Tibial nerve (tissue), 4 donors: ENCODE measurements at places on chromosomes 1 and 21. TPM values are rescaled to one million over a fixed set of nuclear protein-coding genes. Genes with fewer than 3 reads are reported as not detected.

DNA sequence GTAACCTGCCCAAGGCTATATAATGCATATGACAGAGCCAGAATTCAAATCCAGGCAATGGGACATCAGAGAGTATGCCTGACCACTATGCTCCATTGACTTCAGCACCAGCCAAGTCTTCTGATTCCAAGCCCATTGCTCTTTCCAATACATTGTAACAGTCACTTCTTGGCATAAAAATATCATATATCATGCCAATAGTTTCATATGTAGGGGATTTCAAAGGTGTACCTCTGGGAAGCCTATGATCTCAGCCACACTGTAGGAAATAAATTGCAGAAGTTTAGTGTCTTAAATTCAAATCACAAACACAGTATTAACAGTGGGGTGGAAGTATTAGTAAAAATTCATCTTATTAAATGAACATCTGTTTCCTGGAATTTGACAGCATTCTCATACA lies 30.0 kb upstream of the ROR1 start:
- H3K4me3 ChIP-seq = no peak overlapping the region
- H3K36me3 ChIP-seq = no peaks in the 10 kb centered on the region
- DNase-seq = no peak
- no peak overlapping the region for H3K27ac ChIP-seq
- H3K27me3 ChIP-seq = no peaks in the 10 kb centered on the region
- no peaks in the 10 kb centered on the region for H3K4me1 ChIP-seq

MAB21L3 gene
- not detected for total RNA-seq

DNA sequence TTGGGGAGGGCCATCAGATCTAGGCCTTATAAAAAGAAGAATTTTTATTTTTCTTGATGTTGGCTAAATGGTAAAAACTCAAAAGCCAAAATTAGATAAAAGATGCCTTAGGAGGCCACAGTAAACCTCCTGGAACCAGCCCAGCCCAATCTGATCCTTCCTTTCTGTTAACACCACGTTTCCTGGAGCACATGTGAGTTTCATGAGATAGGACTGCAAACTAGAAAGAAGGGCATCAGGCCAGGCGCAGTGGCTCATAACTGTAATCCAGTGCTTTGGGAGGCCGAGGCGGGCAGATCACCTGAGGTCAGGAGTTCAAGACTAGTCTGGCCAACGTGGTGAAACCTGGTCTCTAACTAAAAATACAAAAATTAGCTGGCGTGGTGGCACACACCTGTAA lies 6.7 kb downstream of the HSF2BP start:
- no peaks in the 10 kb centered on the region for H3K36me3 ChIP-seq
- no peak for DNase-seq
- no peak overlapping the region for H3K27ac ChIP-seq
- H3K27me3 ChIP-seq = no peaks in the 10 kb centered on the region
- H3K4me1 ChIP-seq = peaks cover 2% of the 10 kb centered on the region

- DNase-seq = no peak
- no peaks in the 10 kb centered on the region for H3K36me3 ChIP-seq
- no peak overlapping the region for H3K4me3 ChIP-seq
- H3K4me1 ChIP-seq = no peaks in the 10 kb centered on the region
Observed at GRCh38 chr1:220631238-220631815, 58.8 kb upstream of the C1orf115 start.

- H3K4me1 ChIP-seq = no peaks in the 10 kb centered on the region
- no peak for DNase-seq
- no peaks in the 10 kb centered on the region for H3K36me3 ChIP-seq
- H3K27me3 ChIP-seq = no peaks in the 10 kb centered on the region
- no peak overlapping the region for H3K27ac ChIP-seq
Observed at GRCh38 chr1:115210302-115210711, 121.0 kb upstream of the TSPAN2 start.

DNA sequence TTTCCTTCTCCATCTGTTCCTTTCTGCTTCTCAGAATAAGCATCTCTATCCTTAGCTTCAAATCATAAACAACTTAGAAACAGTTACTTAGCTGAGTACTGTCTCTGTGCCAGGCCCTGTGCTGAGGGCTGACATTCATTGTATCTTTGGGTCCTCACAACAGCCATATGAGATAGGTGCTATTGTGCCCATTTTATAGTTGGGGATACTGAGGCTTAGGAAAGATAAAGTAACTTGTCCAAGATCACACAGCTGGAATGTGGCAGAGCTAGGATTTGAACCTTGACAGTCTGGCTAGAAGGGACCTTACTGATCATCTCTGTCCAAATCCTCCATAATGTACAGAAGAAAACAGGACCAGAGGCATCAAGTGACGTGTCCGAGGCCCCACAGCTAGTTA lies 25.0 kb downstream of the CD247 start:
- no peak for DNase-seq
- no peaks in the 10 kb centered on the region for H3K4me1 ChIP-seq
- H3K4me3 ChIP-seq = no peak overlapping the region
- H3K27me3 ChIP-seq = no peaks in the 10 kb centered on the region
- H3K27ac ChIP-seq = no peak overlapping the region

DNA sequence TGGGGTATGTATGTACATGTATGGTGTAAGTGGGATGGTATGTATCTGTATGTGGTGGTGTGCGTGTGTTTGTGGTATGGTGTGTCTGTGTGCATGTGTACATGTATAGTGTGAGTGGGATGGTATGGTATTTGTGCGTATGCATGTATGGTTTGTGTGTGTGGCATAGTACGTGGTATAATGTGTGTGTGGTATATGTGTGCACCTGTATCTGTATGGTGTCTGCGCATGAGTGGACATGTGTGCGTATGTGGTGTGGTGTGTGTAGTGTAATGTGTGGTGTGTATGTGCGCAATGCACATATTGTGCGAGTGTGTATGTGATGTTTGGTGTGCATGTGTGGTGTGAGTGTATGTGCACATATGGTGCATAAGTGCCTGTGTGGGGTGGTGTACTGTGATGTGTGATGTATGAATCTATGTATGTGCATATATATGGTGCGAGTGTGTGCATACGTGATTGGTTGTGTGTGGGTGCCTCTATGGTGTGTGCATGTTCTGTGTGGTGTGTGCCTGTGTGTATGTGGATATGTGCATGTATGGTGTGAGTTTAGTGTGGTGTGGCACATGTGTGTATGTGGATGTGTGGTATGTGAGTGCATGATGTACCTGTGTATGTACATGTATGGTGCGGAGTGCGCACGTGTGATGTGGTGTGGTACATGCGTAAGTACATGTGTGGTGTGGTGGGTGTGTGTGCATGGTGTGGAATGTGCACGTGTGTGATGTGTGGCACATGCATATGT lies 38.8 kb downstream of the WDR4 start:
- no peak overlapping the region for H3K27ac ChIP-seq
- no peak for DNase-seq
- no peaks in the 10 kb centered on the region for H3K27me3 ChIP-seq
- H3K4me1 ChIP-seq = no peaks in the 10 kb centered on the region

DNA sequence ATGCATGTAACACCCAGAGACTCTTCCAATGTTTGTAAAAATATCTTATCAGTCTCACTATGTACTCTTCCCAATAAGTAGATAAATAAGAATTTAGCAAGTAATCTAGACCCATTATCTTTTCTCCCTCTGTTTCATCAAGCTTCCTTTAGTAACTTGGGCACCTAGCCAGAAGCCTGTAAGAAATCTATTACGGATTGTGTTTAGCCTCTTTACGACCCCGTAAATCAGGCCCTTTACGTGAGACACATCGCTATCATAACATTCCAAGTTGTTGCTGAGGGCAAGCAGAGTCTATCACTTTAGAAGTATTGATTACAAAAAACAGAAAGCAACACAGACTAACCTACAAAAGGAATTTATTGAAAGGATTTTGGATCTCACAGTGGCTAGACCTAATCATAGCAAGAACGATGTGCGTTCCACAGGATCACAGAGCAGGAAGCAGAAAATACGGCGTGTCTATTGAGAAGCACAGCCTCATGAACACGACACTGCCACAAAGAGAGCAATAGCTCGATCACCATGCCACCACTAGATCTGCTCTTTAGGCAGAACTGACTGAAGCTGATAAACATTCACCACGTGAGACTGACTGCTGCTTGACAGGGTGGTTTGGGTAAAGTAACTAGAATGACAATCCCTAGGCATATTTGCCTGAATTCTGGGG lies 922.1 kb downstream of the AMY1C start:
- H3K4me1 ChIP-seq = no peaks in the 10 kb centered on the region
- H3K27me3 ChIP-seq = no peaks in the 10 kb centered on the region
- H3K27ac ChIP-seq = no peak overlapping the region
- no peaks in the 10 kb centered on the region for H3K36me3 ChIP-seq
- no peak overlapping the region for H3K4me3 ChIP-seq

DNA sequence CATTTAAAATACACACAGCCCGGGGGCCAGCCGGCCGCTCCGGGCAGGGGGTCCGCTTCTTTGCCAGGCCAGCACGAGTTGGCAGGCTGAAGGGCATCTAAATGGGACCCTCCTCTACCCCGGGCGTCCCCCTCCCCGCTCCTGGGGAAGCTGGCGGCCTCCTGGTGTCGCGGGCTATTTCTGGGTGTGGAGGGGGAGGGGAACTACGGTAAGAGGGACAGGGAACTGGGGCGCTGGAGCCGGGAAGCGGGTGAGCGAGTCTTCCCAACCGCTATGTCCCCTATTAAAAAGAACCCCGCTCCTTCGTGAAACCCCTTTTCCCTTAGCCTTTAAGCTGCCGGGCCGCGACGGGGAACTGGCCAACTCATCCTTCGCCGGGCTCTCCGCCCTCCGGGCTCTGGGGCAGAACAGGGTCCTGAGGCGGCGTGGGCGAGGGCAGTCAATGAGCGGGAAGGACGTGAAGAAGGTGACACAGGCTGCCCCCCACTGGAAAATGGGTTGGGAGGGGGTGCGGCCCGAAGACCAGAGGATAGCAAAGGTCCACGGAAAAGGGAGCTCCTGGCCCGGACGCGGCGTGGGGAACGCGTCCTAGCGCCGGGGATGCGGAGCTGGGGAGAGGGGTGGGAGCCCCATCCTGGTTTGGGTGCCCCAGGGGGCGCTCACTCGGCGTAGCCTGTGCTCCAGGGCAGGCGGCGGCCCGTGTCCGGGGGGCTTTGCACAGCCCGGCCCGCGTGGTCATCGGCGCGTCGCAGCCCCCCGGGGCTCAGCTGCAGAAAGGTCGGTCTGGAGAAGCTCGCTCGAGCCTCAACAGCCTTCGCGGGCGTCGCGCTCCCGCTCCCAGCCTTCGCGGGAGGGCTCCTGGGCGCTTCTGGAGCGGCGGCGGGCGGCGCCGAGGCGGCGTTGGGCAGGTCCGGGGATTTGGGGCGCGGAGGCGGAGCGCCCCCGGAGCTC lies 544 bp downstream of the PPM1J start:
- peak overlapping the region; percentile 55 for H3K27ac ChIP-seq
- peaks cover 4% of the 10 kb centered on the region for H3K27me3 ChIP-seq
- peaks cover 16% of the 10 kb centered on the region for H3K4me1 ChIP-seq
- H3K36me3 ChIP-seq = no peaks in the 10 kb centered on the region
- no peak for DNase-seq

- no peaks in the 10 kb centered on the region for H3K27me3 ChIP-seq
- no peak for DNase-seq
- peaks cover 35% of the 10 kb centered on the region for H3K4me1 ChIP-seq
Observed at GRCh38 chr1:88730995-88731394, 46.9 kb downstream of the PKN2 start.

- DNase-seq = no peak
- H3K36me3 ChIP-seq = peaks cover 2% of the 10 kb centered on the region
- H3K4me1 ChIP-seq = no peaks in the 10 kb centered on the region
- no peak overlapping the region for H3K4me3 ChIP-seq
Observed at GRCh38 chr1:26483980-26484379, 11.7 kb downstream of the HMGN2 start.

- H3K36me3 ChIP-seq = no peaks in the 10 kb centered on the region
- H3K4me3 ChIP-seq = no peak overlapping the region
- no peaks in the 10 kb centered on the region for H3K4me1 ChIP-seq
- no peaks in the 10 kb centered on the region for H3K27me3 ChIP-seq
Observed at GRCh38 chr1:198437332-198437731, 103.1 kb downstream of the ATP6V1G3 start.

TRIM63 gene
- not detected for total RNA-seq

DNA sequence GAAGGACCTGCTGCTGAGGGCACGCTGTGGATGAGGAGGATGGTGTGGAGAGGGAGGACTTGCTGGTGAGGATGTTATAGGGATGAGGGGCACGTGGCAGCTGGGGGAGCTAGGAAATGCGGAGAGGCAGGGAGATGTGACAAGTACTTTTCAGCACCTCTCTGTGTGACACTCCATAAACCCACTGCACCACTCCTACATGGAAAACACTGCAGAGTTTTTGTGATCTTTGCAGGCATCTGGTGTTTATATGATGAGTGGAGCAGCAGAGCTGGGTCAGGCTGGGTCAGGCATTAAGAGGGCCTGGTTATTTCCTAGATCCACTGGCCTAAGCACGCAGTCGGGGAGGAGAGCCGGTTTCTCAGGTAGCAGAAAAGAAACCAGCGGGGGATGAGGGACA lies 167.3 kb upstream of the COA6 start:
- no peaks in the 10 kb centered on the region for H3K4me1 ChIP-seq
- no peak overlapping the region for H3K4me3 ChIP-seq
- H3K36me3 ChIP-seq = no peaks in the 10 kb centered on the region
- no peaks in the 10 kb centered on the region for H3K27me3 ChIP-seq
- DNase-seq = no peak
- no peak overlapping the region for H3K27ac ChIP-seq

BCL2L15 gene
- 0.30 TPM for total RNA-seq

DNA sequence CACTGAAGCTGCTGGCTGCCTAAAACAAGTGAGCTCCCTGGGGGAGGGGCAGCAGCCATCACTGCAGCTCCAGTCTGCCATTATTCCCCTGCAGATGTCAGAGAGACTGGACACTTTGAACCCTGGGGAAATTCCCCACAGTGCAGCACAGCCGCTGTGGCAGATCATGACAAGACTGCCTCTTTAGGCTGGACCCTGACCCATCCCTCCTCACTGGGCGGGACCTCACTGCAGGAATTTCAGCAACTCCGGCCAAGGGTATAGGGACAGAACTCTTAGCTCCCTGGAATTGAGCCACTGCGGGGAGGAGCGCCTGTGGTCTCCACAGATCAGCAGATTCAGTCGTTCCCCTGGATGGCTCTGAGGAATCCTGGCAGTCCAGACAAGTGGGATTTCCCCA lies 964.6 kb downstream of the BRINP3 start:
- no peaks in the 10 kb centered on the region for H3K36me3 ChIP-seq
- H3K27me3 ChIP-seq = no peaks in the 10 kb centered on the region
- H3K4me3 ChIP-seq = no peak overlapping the region

GRCh38 chr21:36044056-36044455 lies 16.3 kb downstream of the SETD4 start:
- DNase-seq = no peak
- H3K4me3 ChIP-seq = no peak overlapping the region
- no peaks in the 10 kb centered on the region for H3K36me3 ChIP-seq
- no peaks in the 10 kb centered on the region for H3K4me1 ChIP-seq

SORT1 gene
- total RNA-seq = 195 TPM

HTR6 gene
- not detected for total RNA-seq

TCHHL1 gene
- not detected for total RNA-seq

- no peak overlapping the region for H3K4me3 ChIP-seq
- H3K27ac ChIP-seq = no peak overlapping the region
- no peaks in the 10 kb centered on the region for H3K36me3 ChIP-seq
- H3K4me1 ChIP-seq = no peaks in the 10 kb centered on the region
Observed at GRCh38 chr1:219085082-219085481, 88.6 kb upstream of the LYPLAL1 start.
